ENCODE measurements at places on chromosomes 13 and 19.
A peak's percentile ranks its signal among the peaks of the same experiment; 100 is the strongest.

DNA sequence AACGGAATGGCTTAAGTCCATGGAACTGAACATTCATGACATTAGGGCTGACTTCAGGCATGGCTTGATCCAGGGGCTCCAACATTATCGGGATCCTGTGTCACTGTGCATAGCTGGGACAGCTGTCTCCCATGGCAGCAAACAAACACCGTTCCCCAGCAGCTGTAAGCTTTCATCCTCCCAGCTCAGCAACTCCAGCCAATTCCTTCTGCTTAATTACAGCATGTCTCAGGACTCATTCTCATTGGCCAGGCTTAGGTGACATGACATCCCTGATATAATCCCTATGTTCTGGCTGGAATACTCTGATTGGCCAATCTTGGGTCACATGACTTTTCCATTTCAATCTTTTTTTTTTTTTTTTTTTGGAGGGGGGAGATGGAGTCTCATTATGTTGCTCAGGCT is 10.9 kb upstream of the TLE5 start:
- DNase-seq: peak; percentile 95

DNA sequence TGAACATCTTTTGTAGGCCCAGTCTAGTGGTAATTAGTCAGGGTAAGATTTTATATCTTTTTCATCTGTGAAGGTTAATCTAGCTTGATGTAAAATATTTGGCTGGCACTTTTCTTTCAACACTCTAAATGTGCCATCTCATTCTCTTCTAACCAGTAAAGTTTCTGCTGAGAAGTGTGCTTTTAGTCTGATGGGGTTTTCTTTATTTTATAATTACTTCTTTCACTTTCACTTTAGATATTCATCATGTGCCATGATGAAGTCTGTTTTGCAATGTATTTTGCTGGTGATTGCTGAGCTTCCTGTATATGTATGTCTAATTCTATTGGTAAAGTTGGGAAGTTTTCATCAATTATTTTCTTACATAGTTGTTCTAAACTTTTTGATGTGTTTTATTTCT is 31.9 kb downstream of the ZNF726 start:
- DNase-seq: no peak

GRCh38 chr13:88648598-88649373 is 977.6 kb downstream of the SLITRK5 start:
- DNase-seq: no peak

DNA sequence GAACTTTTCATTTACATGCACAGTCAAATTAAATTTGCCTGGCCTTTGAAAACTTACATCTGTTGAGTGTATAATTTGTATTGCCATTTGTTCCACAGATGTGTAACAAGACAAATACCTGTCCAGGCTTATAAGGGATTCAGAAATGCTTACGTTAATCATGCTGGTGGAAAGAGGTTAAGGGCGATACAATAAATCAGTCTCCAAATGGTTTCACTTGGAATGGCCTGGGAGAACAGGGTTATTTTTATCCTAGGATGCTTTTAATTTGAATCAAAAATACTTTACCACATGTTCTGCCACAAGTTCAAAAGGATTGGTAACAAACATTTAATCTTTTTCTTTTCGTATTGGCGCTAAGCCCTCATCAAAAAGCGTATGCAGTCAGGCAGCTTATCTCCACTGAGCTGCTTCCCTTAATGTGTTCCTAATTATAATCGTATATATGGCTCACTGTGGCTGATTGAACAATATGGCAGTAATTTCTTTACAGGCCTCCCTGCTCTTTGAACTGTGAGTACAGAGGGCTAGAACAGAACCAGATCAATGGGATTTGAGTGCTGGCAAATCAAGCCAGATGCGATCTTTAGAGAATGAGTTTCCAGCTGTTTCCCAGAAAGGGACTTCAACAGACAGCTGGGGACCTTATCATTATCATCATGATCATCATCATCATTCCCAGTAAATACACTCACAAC is 425.7 kb downstream of the SPRY2 start:
- DNase-seq: no peak

DNA sequence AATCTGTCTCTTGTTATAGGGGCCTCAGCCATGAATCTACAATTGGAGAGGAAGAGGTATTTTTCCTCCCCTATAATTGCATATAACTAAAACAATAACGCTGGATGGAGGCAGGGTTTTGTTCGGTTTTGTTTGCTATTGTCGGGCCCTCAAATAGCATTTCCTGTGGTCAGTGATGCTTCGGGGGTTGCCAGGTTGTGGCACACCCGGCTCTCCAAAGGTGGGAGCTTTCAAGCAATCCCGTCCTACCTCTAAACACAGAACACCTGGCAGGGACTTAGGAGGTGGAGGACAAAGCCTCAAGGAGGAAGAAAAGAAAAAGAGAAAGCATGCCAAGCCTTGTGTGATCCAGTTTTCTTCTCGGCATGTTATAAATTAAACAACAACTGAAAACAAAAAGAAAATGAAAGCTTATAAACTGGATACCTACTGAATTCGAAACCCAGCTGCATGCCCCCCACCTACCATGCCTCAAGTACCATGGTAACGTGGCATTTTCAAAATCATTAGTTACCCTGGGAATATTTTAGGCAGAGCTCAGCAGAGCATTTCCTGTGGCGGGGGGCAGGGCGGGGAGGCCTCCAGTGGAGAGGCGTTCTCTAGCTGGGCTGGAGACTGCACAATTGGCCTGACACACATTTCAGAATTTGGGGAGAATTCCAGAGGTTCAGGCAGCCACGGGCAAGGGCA is 213.8 kb downstream of the DCLK1 start:
- DNase-seq: peak; percentile 34

- DNase-seq: peak; percentile 86
Measured at GRCh38 chr13:50222569-50223332, 207.5 kb downstream of the KCNRG start.

DNA sequence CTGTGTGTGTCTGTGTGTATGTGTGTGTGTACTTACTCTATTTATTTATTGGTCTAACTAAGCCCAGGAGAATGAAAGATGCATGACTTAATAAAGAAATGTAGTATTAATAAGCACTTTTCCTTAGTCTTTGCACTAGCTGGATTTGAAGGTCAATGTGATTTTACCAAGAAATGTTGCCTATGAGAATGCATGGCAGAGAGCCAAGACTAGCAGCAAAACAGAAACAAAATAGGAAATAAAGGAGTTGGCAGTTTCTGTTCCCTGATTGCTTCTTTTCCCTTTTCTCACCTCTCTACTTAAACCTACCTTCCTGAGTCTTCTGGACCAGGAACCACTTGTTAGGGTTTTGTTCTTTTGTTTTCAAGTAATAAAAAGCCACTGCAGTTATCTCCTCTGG is 286.1 kb downstream of the KCTD12 start:
- no peak for DNase-seq

DNA sequence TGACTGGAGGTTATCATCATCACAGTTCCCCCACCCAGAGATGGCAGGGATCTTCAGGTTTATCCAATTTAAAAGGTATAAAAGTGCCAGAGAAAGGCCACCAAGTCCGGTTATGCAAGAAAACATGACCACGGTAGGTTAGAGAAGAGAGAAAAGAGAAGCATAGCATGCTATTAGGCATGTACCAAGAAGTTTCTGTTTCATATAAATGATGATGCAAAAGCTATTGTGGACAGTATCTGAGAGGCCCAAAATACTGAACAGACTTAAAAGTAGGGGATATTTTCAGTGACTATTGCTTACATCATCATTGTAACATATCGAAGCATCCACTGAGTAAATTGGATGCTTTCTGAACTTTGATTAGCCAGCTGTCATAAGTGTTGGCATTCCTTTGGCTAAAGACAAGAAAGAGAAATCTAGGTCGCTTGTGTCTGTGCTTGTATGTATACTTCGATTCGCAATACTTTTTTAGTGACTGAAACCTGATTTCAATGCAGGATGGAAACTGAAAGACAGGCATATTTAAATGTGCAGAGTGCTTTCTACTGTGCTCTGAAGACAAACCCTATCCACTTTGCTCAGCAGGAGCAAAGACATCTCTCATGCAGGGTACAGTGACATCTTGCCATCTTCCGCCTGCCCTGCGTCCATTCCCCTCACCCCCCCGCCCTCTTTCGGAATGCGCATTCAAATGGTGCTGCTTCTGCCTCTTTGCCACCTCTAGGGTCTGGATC is 180.3 kb downstream of the SHISA2 start:
- DNase-seq: no peak

DNA sequence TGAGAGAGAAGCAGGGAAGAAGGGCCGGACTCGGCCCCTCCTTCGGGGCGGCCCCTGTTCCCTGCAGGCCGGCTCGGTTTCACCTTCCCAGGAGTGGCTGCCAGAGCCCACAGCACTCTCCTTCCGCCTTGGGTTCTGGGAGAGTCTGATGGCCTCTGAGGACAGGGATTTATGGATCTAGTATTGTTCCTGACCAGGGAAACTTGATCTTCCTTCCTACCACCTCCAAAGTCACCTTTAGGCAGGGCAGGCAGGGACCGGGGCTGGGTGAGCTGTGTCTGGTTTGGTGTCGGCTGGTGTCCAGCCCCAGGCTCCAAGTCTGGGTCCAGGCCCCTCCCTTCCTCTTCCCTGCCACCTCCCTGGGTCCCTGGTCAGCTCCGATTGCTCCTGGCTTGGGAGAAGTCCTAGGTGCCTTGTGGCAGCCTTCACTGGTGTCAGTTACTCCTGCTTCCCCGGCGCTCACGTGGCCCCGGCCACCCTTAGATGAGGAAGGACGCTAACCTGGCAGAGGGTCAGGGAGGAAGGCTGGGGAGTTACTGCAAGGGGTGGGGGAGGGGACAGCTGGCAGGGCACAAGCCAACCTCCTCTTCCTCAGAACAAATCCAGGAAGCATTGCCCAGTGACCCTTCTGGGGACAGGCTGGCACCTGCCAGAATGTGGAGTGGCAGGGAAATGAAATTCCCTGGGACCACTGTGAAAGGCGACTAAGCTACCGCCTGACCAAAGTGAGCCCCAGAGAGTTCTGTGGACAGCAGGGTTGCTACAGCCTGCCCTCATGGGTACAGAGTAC is 18.8 kb downstream of the RFX1 start:
- no peak for DNase-seq
